ENCODE measurements at places on chromosomes 3 and 15. TPM values are rescaled to one million over a fixed set of nuclear protein-coding genes. Genes with fewer than 3 reads are reported as not detected.

The LINGO1 gene
- total RNA-seq = 0.98 TPM

The PPARG gene
- 80.7 TPM for total RNA-seq

The LSM3 gene
- total RNA-seq = 8.8 TPM

The RAD54L2 gene
- total RNA-seq = 27.9 TPM

The PPP1R14D gene
- 1.3 TPM for total RNA-seq

The RHO gene
- total RNA-seq = not detected

The ROPN1 gene
- total RNA-seq = not detected

The CHRD gene
- 5.3 TPM for total RNA-seq

The CHRM5 gene
- not detected for total RNA-seq

The BTD gene
- total RNA-seq = 24.6 TPM

The NRROS gene
- 19.5 TPM for total RNA-seq

The SIDT1 gene
- 3.5 TPM for total RNA-seq

The ACAN gene
- total RNA-seq = 0.06 TPM

The IQCF5 gene
- total RNA-seq = not detected

The SNTN gene
- total RNA-seq = not detected

The MINAR1 gene
- 0.26 TPM for total RNA-seq

The CASR gene
- total RNA-seq = 0.20 TPM

The CIB1 gene
- total RNA-seq = 62.8 TPM

The DPPA2 gene
- not detected for total RNA-seq

The RLBP1 gene
- not detected for total RNA-seq

The PLA2G4D gene
- not detected for total RNA-seq

The POTEB3 gene
- not detected for total RNA-seq

Measured in upper lobe of right lung (tissue), 1 donor.